NCI-H1105 (cell line): ENCODE measurements at places on chromosomes 5 and 9.

DNA sequence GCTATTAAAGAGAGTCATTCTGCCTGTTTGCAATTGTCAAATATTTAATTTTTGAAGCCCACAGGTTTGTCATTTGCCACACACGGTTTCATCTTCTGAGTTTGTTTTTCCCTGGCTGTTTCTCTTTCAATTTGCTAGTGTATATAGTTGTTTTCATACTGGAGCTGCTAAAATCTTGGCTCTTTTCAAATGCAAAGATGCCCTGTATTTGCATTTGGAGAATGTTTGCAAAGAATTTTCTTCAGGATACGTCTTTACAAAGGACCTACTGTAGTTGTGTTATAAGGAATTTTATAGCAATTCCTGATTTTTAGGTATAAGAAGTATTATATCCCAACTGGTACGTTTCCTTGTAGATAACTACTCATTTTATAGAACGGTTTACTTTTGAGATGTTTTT lies 48.0 kb downstream of the IZUMO3 start:
- DNase-seq: no peak

GRCh38 chr5:175275097-175275496 lies 168.9 kb downstream of the DRD1 start:
- no peak for DNase-seq

GRCh38 chr9:115262477-115262876 lies 144.5 kb upstream of the TNC start:
- DNase-seq: peak; percentile 98

GRCh38 chr5:40738502-40738901 lies 17.3 kb downstream of the TTC33 start:
- no peak for DNase-seq

- DNase-seq: no peak
Observed at GRCh38 chr5:52786949-52787599, 642 bp upstream of the ITGA1 start.

- DNase-seq: no peak
Observed at GRCh38 chr9:107685901-107686300, 196.3 kb upstream of the KLF4 start.

DNA sequence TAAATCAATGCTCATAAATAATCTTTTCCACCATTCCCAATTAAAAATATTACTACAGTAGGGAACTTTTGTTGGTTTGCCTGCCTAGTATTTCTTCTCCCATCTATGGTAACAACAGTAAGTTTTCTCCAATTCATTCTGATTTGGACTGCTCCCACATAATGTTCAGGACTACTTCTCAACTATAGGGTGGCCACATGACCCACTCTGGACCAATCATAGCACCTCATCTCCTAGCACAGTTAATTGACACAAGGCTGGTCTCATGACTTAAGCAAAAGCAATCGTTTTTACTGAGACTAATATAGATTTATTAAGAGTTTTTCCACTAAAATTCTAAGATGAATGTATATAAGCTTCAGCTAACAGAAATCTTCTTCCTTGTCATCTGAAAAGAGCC lies 28.7 kb upstream of the SLCO6A1 start:
- DNase-seq: no peak

GRCh38 chr9:120583958-120584369 lies 4.0 kb upstream of the CDK5RAP2 start:
- peak; percentile 19 for DNase-seq

GRCh38 chr9:71690689-71691435 lies 77.5 kb downstream of the CEMIP2 start:
- DNase-seq: no peak

DNA sequence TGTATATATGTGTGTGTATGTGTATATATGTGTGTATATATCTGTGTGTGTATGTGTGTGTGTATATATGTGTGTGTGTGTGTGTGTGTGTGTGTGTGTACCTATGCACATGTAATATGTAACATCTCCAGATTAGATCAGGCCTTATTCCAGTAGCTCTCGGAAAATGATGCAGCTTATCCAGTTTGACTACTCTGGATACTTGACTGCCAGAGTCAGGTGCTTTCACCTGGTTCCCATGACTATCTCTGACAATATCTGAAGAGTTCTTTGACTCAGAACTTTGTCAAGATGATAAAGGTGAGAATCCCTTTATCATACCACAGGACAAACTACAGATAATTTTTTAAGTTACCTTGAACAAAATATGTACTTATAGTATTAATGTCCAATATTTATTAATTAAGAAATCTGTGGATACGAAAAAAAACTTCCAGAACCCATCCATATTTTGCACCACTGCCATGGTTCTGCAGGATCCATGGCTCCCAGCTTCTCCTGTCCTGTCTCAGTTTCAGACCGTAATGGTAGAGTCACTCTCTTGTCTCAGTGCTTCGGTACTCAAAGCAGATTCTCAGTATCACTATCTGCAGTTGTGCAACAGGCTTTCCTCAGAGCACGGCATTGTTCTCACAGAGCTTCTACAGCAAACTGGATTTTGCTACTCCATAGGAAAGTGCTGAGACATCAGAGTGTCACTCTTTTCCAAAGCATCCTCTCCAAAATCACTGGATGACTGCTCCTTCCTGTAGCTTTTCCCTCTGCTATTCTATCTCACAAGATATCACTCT lies 164.4 kb upstream of the SLC12A2 start:
- DNase-seq: no peak

DNA sequence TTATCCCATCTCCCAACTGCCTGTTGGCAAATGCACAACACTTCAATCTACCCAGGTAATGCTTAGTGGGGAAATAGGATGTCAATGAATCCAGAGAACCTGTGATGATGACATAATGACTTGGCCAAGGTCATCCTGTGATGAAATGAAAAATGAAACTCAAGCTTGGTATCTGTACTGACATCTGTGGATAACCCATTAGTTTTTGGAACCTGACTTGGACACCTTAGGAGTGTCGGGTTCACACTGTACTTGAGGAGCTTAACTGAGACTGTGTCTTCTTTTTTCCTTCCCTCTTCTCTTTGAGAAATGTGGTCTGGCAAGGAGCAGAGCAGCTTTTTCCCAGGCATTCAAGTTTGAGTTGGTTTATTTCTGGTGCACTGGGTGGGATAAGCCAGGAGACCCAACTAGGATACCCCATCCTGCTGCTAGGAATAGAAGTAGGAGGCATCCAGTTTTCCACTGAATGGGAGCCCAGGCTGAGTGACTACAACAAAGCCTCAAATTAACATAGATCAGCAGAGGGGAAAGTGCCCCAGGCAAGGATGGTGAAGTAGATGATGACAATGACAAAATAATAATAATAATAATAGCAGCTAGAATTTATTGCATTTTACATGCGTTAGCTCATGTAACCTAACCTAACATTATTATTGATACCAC lies 72.1 kb downstream of the ADRB2 start:
- no peak for DNase-seq

GRCh38 chr5:1564182-1564748 lies 40.5 kb upstream of the LPCAT1 start:
- DNase-seq: no peak

DNA sequence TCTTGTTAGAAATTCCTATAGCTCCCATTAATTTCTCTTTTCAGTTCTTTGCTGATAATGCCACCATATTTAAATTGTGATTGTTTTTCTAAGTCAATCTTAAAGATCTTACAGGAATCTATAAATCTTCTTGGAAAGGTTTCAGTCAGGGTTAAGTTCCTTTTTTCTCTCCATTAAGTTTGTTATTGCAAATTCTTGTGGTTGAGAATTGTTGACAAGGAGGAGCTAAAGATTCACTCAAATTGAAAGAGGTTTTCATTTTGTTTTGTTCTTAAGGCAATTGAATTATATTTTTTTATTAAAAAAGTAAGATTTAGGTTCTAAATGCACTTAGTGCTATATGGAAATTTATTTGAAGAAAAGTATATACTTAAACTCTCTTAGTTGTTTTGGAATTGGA lies 213.4 kb downstream of the PRR16 start:
- no peak for DNase-seq

- no peak for DNase-seq
Observed at GRCh38 chr5:133327946-133328401, 276.2 kb downstream of the HSPA4 start.

DNA sequence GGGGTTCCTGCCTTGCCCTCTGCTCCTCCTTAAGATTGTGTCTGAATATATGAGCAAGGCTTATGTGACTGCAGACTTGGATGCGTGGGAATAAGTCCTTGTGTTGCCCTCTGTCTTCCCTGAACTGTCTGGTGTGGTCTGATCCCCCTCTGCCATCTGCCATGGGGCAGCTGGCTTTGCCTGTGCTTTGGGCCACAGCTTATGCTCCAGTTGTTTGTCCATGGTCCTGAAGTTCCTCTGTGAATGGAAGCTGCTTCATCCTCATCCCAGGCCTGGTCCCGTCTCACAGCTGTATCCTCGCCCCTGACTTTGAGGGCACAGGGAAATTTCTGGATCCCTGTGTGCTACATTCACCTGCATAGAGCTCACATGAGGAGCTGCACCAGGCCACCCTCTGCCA lies 14.7 kb downstream of the IL31RA start:
- DNase-seq: no peak

GRCh38 chr9:123373946-123374345 lies 17.9 kb downstream of the CRB2 start:
- DNase-seq: no peak

DNA sequence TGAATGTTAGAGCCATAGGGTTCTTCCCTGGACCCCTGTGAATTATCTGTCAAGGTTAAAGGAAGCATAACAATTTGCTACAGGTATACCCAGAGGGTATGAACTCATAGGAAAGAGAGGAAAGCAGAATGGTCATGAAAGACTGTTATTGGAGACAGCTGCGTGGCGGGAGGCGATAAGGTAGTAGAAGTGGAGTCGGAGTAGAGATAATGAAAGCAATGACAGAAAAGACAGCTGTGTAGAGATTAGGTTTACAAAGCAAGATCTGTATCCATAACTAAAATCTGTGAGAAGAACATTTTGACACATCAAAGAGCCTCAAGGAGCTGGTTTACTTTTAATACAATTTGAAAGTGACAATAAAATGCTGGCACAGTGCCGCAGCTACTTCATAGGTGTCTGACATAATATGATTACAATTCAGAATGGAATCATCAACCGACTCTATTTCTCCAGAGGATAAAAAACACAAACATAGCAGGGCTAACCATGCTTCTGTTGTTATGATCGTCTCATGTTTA lies 603.9 kb downstream of the CDH12 start:
- DNase-seq: no peak

- DNase-seq: peak; percentile 67
Observed at GRCh38 chr9:86486891-86487837, 133.0 kb upstream of the TUT7 start.

- peak; percentile 91 for DNase-seq
Observed at GRCh38 chr9:32384364-32385151, at the start of gene ACO1. TSS of gene ACO1 (plus strand) at chr9:32384643. CDS start at chr9:32405507, 20,864 bp downstream.

DNA sequence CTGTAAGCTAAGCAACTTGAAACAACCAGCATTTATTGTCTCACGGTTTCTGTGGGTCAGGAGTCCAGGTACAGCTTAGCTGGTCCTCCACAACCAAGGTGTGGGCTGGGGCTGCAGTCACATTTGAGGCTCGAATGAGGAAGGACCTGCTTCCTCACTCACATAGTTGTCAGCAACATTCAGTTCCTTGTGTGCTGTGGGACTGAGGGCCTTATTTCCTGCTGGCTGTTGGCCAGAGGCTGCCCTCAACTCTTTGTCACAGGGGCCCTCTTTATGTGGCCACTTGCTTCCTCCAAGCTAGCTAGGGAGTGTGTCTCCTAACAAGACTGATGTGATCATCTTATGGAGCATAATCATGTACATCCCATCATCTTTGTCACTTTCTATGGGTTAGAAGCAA lies 29.2 kb upstream of the SEMA4D start:
- no peak for DNase-seq

GRCh38 chr9:86830356-86830755 lies 117.0 kb downstream of the GAS1 start:
- no peak for DNase-seq

DNA sequence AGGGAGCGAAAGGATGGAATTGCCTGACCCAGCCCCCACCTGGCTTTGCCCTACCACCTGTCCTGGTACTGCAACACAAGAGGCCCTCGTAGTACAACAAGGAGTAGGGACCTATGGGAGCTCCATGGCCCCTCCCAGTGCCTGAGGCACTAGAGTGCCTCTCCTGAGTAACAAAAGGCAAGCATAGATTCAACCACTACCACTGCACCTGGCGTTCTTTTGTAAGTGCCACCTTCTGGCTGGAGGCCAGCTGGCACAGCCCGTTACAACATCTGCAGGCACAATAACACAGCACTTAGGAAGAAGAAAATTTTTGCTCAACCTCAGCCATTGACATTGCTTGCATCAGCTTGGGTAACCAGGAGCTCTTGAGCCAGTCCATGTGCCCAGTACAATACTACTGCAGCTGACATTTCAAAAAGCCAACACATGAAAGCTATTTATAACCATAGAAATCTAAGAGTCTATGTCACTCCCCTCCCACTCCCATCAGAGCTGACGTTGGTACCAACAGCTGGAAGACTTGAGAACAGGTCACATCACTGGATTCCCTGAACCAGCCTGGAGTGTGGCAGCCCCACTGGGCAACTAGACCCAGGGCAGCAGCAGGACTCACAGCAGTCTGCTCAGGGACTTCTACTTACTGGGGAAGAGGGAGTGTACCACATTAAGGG lies 17.7 kb upstream of the FAM174A start:
- peak; percentile 94 for DNase-seq

DNA sequence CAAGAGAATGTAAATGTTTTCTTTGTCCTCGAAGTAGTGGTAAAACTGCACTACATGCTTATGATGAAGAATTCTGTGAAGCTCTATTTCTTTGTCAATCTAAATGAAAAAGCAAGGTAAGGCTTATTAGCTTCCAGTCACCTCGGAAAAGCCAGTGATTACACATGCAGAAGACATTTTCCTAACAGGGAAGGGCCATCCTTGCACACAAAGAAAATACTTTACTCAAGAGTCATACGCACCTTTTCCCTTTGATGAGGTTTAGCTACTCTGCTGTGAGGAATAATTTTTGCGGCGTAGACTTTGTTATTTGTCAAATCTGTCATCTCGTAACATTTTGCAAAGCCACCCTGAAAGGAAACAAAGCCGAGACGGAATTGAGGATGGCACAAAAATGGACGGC lies 1.1 kb downstream of the PLK2 start:
- DNase-seq: no peak

GRCh38 chr9:124040935-124041816 lies 29.6 kb downstream of the LHX2 start:
- DNase-seq: no peak

GRCh38 chr9:7118633-7119032 lies 360.9 kb downstream of the KDM4C start:
- DNase-seq: no peak

DNA sequence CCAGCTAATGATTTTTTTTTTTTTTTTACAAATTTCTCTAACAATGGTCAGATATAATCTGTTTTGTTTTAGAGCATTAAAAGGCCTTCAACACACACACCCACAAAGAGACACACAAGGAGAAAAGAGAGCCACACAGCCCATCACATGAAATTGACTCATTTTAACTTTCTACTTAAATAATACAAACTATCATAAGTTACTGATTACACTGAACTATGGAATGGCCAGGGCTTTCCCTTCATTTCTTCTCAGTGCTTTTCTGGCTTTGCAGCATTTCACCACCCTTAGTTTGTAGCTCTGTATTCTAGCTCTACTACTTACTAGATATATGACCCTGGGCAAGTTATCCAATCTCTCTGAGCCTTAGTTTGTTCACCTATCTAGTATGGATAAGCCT lies 13.2 kb downstream of the REEP5 start:
- no peak for DNase-seq

GRCh38 chr5:180703912-180704311 lies 35.9 kb downstream of the OR2Y1 start:
- no peak for DNase-seq

GRCh38 chr5:122152266-122152900 lies 23.0 kb downstream of the ZNF474 start:
- DNase-seq: no peak
